ENCODE measurements at places on chromosomes 6 and 20. TPM values are rescaled to one million over a fixed set of nuclear protein-coding genes. Genes with fewer than 3 reads are reported as not detected.

Gene CLVS2
- total RNA-seq = not detected

Gene BFSP1
- total RNA-seq = 0.81 TPM

Gene KATNA1
- total RNA-seq = 13.1 TPM

DNA sequence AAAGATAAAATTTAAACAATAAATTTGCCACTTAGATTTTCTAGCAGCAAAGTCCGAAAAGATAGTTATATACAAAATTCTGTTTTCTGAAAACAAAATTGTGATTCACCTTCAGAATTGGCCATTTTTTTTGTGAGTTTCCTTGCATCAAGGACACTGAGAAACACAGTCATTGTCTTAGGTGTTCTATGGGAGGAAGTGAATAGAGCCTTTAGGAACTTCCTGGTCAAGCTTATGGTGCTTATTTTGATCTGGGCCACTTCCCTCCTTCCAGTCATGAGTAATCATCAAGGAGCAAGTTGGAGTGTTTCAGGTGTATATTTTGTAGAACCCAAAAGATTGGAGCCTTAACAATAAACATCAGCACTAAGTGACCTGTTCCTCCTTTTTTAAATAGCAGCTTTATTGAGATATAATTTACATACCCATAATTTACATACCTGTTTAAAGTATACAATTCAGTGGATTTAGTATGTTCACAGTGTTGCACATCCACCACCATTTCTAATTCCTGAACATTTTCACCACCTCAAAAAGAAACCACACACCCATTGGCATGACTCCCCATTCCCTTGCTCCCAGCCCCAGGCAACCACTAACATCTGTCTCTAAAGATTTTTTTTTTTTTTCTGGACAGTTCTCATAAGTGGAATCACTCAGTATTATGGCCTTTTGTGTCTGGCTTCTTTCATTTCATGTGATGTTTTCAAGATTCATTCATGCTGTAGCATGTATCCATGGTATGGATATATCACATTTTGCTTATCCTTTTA is 17.6 kb downstream of the TMEM74B start:
- DNase-seq = no peak
- H3K4me3 ChIP-seq = no peak overlapping the region
- H3K27ac ChIP-seq = no peak overlapping the region

GRCh38 chr6:163405412-163406309 is 8.9 kb upstream of the QKI start:
- no peaks in the 10 kb centered on the region for H3K36me3 ChIP-seq
- no peaks in the 10 kb centered on the region for H3K27me3 ChIP-seq
- peaks cover 15% of the 10 kb centered on the region for H3K4me1 ChIP-seq
- H3K4me3 ChIP-seq = peak overlapping the region; percentile 69
- DNase-seq = peak; percentile 30

Gene CLDN20
- total RNA-seq = not detected

- H3K4me1 ChIP-seq = peaks cover 12% of the 10 kb centered on the region
- no peaks in the 10 kb centered on the region for H3K36me3 ChIP-seq
- H3K27ac ChIP-seq = no peak overlapping the region
- DNase-seq = peak; percentile 7
- no peaks in the 10 kb centered on the region for H3K27me3 ChIP-seq
These were observed 776.4 kb upstream of the NRSN1 start for GRCh38 chr6:23349521-23350147.

DNA sequence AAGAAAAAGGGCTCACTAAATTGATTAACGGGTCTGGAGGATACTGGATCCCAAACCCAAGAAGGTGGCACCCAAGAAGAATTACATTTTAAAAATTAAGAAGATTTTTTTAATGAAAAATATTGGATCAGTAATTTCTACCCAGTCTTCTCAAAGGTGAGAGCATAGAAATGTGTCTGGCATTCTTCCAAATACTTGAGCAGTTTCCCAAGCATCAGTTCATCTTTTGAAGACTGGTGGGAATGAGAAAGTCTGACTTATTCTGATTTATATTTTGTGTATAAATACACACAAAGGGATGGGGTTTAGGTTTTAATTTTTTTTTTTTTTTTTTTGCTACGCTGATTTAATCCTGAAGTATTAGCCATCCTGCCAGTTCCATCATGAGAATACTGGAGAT is 3.3 kb downstream of the MGME1 start:
- no peaks in the 10 kb centered on the region for H3K4me1 ChIP-seq
- H3K36me3 ChIP-seq = peaks cover 30% of the 10 kb centered on the region
- H3K27ac ChIP-seq = no peak overlapping the region

- H3K27ac ChIP-seq = no peak overlapping the region
- H3K36me3 ChIP-seq = peaks cover 9% of the 10 kb centered on the region
- H3K4me3 ChIP-seq = no peak overlapping the region
- no peaks in the 10 kb centered on the region for H3K27me3 ChIP-seq
These were observed 64.8 kb downstream of the UTRN start for GRCh38 chr6:144349690-144350527.

DNA sequence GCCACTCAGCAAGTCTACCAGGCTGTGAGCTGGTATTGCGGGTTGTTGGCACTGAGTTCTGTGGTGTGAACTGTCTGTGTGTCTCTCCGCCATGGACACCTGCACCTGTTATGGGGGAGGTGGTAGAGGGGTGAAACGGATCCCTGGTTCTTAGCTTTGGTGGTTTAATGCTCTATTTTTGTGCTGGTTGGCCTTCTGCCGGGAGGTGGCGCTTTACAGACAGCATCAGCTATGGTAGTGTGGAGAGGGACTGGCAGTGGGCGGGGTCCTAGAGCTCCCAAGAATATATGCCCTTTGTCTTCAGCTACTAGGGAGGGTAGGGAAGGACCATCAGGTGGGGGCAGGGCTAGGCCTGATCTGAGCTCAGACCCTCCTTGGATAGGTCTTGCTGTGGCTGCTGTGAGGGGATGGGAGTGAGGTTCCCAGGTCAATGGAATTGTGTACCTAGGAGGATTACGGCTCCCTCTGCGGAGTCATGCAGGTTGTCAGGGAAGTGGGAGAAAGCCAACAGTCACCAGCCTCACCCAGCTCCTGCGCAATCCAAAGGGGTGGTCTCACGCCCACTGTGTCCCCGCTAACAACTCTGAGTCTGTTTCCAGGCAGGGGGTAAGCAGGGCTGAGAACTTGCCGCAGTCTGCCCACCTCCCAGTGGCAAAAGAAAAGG is 154.3 kb downstream of the CCDC170 start:
- no peak overlapping the region for H3K4me3 ChIP-seq
- H3K4me1 ChIP-seq = no peaks in the 10 kb centered on the region
- H3K36me3 ChIP-seq = no peaks in the 10 kb centered on the region
- no peak for DNase-seq

Gene PSMA7
- 518 TPM for total RNA-seq

- H3K36me3 ChIP-seq = no peaks in the 10 kb centered on the region
- H3K4me3 ChIP-seq = no peak overlapping the region
- H3K27ac ChIP-seq = no peak overlapping the region
- DNase-seq = no peak
- H3K4me1 ChIP-seq = no peaks in the 10 kb centered on the region
- no peaks in the 10 kb centered on the region for H3K27me3 ChIP-seq
These were observed 655.5 kb upstream of the FLRT3 start for GRCh38 chr20:14992961-14993360.

DNA sequence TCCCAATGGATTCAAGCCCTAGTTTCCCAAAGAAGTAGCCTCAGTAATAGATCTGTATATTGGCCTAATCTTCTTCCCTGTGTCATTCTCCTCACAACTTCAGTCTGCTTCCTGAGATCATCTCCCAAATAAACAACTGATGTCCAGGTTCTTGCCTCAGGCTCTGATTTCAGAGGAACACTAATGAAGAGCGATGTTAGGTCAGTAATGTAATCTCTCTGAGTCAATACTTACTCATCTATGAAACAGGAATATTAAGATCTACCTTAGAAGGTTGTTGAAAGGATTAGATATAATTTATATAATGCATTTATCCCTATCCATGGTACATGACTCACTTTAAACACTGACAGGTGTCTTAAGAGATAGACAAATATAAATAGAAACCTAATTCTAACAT is 246.0 kb upstream of the FLRT3 start:
- no peaks in the 10 kb centered on the region for H3K27me3 ChIP-seq
- no peak for DNase-seq
- H3K4me1 ChIP-seq = no peaks in the 10 kb centered on the region

Gene EPHA7
- total RNA-seq = 1.6 TPM

GRCh38 chr6:82624251-82624650 is 260.6 kb downstream of the TPBG start:
- H3K27ac ChIP-seq = no peak overlapping the region
- H3K4me1 ChIP-seq = no peaks in the 10 kb centered on the region
- no peak overlapping the region for H3K4me3 ChIP-seq
- DNase-seq = no peak
- H3K27me3 ChIP-seq = no peaks in the 10 kb centered on the region

Gene MYLK4
- total RNA-seq = 0.73 TPM

Gene NKX2-4
- not detected for total RNA-seq

DNA sequence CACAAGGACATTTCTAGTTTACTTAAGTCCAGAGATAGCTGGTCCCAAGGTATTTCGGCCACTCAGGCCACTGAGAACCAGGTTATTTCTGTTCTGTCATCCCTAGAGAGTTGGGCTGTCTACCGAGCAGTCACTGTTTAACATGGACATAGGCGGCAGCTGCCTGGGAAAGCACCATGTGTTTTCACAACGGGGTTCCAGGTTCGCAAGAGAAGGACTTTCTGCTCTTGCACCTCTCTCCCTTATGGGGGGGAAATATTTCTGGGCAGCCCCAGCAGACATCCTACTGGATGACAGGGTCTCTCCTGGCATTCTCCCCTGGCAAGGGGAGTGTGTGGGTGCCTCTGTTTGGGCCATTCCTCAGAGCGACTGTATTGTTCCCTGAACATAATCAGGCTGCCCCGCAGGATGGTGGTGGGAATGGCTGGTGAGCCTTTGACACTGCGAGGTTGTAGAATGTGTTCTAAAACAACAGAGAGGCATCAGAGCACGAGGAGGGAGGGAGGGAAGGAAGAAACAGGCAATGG is 64.4 kb upstream of the DUSP22 start:
- no peaks in the 10 kb centered on the region for H3K4me1 ChIP-seq
- no peak overlapping the region for H3K4me3 ChIP-seq
- no peak for DNase-seq
- peaks cover 15% of the 10 kb centered on the region for H3K27me3 ChIP-seq

GRCh38 chr6:126657561-126658175 is 317.8 kb downstream of the CENPW start:
- no peaks in the 10 kb centered on the region for H3K36me3 ChIP-seq
- no peak overlapping the region for H3K4me3 ChIP-seq

Gene FAM210B
- total RNA-seq = 8.7 TPM

- H3K4me1 ChIP-seq = no peaks in the 10 kb centered on the region
- no peak overlapping the region for H3K4me3 ChIP-seq
- no peak for DNase-seq
- H3K27me3 ChIP-seq = no peaks in the 10 kb centered on the region
- no peak overlapping the region for H3K27ac ChIP-seq
These were observed 20.0 kb upstream of the UBE2J1 start for GRCh38 chr6:89372506-89372901.

- H3K27me3 ChIP-seq = peaks cover 65% of the 10 kb centered on the region
- H3K27ac ChIP-seq = no peak overlapping the region
- no peaks in the 10 kb centered on the region for H3K36me3 ChIP-seq
- H3K4me3 ChIP-seq = no peak overlapping the region
These were observed 130.4 kb downstream of the FNDC1 start for GRCh38 chr6:159299566-159299965.

Gene KIAA0408
- 0.91 TPM for total RNA-seq

- no peaks in the 10 kb centered on the region for H3K36me3 ChIP-seq
- no peaks in the 10 kb centered on the region for H3K27me3 ChIP-seq
- no peak overlapping the region for H3K27ac ChIP-seq
- no peak for DNase-seq
- peaks cover 9% of the 10 kb centered on the region for H3K4me1 ChIP-seq
These were observed 55.2 kb downstream of the SMLR1 start for GRCh38 chr6:130882370-130882769.

- no peak overlapping the region for H3K4me3 ChIP-seq
- no peak overlapping the region for H3K27ac ChIP-seq
- H3K36me3 ChIP-seq = no peaks in the 10 kb centered on the region
- H3K4me1 ChIP-seq = peaks cover 8% of the 10 kb centered on the region
These were observed 48.3 kb downstream of the AKAP7 start for GRCh38 chr6:131183427-131184095.

- H3K27me3 ChIP-seq = no peaks in the 10 kb centered on the region
- H3K4me3 ChIP-seq = no peak overlapping the region
- no peaks in the 10 kb centered on the region for H3K4me1 ChIP-seq
- H3K36me3 ChIP-seq = no peaks in the 10 kb centered on the region
These were observed 19.0 kb downstream of the CEP85L start for GRCh38 chr6:118632359-118632758.

DNA sequence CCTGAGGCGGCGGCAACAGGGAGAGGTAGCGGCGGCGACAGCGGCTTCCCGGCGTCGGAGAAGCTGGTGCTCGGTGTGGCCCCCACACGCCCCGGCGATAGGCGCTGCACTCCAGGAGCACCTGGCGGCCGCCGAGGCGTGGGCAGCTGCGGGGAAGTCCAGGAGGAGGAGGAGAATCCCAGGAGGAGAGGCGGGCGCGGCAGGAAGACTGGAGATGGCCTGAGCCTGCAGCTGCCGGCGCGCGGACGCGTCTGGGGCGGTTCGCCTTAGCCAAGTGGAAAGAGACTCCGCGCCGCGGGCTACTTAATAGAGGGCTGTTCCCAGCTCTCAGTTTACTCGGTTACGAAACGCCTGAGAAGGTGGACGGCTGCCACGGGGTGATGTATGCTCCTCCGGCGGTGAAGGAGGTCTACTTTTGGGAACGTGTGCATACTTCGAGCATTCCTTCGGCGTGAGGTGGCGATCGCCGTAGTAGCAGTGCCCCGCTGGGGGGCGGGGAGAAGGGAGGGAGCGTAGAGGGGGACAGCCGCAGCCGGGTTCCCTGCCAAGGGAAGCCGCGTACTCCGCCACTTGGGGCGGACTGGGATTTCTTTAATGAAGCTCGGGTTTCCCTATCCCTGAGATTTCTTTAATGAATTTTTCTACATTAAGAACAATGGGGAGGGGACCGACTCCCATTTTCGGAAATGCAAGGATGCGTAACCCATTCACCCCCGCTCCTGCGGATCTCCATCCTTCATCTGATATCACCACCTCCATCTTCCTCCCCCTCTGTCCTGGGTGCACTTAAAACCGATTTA is at the start of gene COL12A1:
COL12A1 (minus strand) TSS at position 278 of the 800 bp plus-strand sequence. CDS start 3,261 bp downstream, outside the sequence.
- H3K4me1 ChIP-seq = peaks cover 48% of the 10 kb centered on the region
- peak within 1 kb of the TSS; percentile 34 for H3K27ac ChIP-seq
- H3K36me3 ChIP-seq = peaks cover 29% of the 10 kb centered on the region
- peaks cover 32% of the 10 kb centered on the region for H3K27me3 ChIP-seq
- H3K4me3 ChIP-seq = peak within 1 kb of the TSS; percentile 88

Measured in Calu3 (cell line).